Tibial nerve (tissue), 4 donors: ENCODE measurements at places on chromosomes 2 and 18.
A peak's percentile ranks its signal among the peaks of the same experiment; 100 is the strongest.

- no peak for DNase-seq
Measured at GRCh38 chr2:129779783-129780182, 199.7 kb upstream of the RAB6C start.

- peak; percentile 14 for DNase-seq
Measured at GRCh38 chr18:58117786-58118403, 73.9 kb downstream of the NEDD4L start.

GRCh38 chr2:237939251-237939650 lies 27.6 kb upstream of the UBE2F start:
- no peak for DNase-seq

DNA sequence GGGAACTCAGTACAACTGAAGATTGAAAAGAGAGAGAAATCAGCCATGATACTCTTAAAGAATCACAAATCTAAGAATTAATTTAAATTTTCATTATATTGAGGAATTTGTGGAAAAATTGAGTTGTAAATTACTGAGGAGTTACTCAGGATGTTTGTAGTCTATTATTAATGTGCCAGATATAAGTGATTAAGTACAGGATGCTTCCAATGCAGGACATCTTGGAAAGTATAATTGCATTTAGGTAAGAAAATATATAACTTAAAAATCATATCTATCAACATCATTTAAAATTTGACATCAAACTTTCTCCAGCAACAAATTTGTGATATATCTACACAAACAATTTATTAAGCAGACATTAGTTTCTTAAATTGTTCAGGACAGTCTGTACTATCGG lies 1.3 kb downstream of the CALCRL start:
- no peak for DNase-seq

DNA sequence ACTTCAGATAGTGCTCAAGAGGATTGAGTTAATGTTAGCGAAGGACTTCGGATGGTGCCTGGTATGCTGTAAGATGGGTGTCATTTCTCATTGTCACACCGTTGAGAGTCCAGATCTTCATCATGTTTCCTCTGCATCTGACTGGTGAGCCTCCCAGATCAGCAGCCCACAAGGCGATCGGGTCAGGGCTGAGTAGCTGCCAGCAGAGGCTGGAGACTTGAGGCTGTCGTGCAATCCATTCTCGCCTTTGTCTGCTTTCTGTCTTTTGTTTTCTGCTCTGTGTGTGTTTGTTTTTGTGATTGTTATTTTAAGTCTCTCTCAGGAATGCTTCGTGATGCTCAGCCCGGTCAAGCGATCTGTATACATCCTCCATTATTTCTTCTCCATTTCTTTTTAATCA lies 95.8 kb downstream of the TGOLN2 start:
- no peak for DNase-seq

DNA sequence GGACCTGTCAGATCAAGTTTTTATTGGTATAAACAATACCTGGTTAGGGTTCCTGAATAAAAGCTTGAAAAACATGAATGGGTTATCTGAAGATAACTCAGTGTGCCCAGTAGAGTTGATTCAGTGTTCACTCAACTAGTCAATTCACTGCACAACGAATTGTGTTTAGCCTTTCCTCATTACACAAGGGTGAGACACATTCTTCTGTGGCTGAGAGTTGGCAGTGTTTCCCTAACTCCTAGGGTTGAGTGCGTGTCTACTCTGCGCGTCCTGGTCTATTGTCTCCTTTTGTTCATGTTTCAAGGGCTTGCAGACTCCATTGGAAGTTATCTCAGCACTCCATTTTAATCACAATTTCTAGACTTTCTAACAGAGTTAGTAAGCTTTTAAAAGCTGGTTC lies 32.8 kb upstream of the TMEM178A start:
- DNase-seq = no peak

DNA sequence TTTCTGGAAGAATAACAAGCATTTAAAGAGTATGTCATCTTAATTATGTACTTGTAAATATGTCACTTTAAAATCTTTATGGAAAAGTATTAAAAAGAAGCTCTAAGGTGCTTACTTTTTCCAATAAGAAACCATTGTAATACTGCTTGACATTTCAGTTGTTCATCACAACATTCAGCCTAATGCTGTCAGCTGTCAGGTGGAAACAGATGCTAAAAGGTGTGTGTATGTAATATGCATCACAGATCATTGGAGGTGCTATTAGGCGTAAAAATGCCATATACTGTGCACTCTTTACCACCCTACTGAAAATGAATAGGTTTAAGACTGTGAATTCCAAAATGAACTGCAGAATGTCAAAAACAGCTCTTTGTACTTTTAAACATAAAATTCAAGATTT lies 40.3 kb downstream of the METTL8 start:
- DNase-seq = no peak

DNA sequence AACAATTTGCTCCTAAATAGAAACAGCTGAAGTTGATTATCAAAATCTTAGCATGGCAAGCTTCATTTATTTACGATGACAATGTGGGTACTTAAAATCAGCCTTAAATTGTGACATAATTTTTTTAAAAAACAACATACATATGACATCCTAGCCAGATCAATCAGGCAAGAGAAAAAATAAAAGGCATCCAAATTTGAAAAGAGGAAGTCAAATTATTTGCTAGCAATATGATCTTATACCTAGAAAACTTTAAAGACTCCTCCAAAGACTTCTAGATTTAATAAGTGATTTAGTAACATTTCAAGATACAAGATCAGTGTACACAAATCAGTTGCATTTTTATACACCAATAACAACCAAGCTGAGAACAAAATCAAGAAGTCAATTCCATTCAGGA lies 14.3 kb upstream of the PPP3R1 start:
- DNase-seq = no peak

DNA sequence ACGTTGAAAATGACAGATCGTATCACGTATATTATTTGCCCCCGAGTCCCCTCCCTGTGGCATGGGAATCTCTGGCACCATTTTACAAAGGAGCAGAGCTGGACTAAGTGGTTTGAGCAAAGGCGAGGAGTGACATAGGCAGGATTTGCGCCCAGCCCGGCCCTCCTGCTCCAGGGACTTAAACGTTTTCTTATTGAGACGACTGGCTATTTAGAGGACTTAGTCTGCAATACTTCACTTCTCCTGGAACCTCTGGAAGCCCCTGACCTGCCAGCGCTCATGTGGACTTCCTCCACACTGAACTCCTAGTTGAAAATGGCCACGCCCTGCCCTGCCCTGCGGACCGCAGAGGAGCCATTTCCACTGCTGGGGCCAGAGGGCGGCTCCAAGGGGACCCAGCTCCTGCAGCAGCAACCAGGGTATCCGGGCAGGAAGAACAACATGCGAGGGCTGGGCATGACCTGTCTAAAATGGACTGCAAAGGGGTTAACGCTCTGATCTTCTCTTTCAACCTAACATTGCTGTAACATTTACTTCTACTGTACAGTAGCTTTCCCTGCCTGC lies 690.7 kb downstream of the LRP1B start:
- DNase-seq = no peak

GRCh38 chr2:240933048-240933965 lies 27.2 kb downstream of the CROCC2 start:
- DNase-seq = peak; percentile 3

GRCh38 chr2:19854596-19855541 lies 46.9 kb downstream of the TTC32 start:
- DNase-seq = no peak

- DNase-seq = no peak
Measured at GRCh38 chr18:8627107-8627472, 17.9 kb downstream of the RAB12 start.

DNA sequence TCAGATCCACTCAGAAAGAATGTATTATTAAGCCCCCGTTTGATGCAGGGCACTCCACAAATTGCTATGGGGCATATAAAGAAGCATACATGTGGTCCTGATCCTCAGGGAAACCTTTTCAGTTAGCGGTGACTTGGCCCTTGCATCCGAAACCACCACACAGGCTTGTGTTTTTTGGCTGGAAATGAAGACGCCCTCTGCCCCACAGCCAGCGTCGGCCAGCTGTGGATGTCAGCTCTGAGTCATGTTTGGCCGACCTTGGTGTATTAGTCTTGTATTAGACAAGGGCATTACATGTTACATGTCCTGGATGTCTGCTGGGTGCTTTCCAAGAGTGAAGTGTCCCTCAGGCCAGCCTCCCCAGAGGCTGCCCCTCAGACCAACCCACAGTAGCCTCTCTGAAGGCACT lies 107.6 kb upstream of the MAP3K20 start:
- peak; percentile 60 for DNase-seq

GRCh38 chr2:9637330-9637729 lies 6.5 kb upstream of the YWHAQ start:
- DNase-seq = no peak

GRCh38 chr2:182444170-182444569 lies 17.3 kb upstream of the PDE1A start:
- no peak for DNase-seq

- no peak for DNase-seq
Measured at GRCh38 chr2:28378679-28379584, 13.7 kb upstream of the FOSL2 start.

GRCh38 chr2:121545257-121545656 lies 14.6 kb downstream of the RNU4ATAC start:
- DNase-seq = no peak

DNA sequence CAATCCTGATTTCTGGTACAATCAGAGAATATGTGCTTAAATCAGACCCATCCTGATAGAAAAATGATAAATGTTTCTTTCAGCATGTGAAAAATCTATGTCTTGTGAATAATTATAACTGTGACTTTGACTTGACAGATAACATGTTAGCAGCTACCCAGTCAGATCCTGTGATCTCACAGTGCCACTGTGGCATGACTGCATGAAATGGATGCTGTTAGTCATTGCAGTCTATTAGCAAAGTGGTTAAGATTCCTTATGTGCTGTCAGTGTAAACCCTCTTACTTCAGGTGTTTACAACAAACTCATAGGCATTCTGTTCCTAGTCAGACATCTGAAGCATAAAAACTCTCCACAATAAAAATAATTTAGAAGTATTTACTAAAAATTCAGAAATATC lies 244.6 kb upstream of the RND3 start:
- no peak for DNase-seq

DNA sequence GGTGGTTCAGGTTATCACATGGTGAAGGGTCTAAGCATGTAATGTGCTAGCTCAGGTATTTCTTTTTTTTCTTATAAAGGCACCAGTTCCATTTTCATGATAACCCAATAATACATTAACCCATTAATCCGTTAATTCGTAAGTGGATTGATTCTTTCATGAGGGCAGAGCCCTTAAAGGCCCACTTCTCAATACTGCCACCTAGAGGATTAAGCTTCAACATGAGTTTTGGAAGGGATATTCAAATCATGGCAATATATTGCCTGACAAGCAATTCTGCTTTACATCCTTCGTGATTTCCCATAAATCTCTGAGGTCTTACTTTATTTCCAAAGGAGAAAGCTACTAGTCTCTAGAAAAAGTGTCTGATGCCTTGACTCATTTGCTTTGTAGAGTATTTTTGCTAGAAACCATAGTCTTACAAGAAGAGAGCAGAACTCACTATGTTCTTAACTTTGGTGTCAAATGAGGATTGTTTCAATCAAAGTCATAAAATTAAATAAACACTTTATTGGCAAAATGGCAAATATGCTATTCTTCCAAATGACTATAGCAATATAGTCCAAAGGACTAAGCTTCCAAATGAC lies 271.3 kb downstream of the KCNS3 start:
- no peak for DNase-seq

DNA sequence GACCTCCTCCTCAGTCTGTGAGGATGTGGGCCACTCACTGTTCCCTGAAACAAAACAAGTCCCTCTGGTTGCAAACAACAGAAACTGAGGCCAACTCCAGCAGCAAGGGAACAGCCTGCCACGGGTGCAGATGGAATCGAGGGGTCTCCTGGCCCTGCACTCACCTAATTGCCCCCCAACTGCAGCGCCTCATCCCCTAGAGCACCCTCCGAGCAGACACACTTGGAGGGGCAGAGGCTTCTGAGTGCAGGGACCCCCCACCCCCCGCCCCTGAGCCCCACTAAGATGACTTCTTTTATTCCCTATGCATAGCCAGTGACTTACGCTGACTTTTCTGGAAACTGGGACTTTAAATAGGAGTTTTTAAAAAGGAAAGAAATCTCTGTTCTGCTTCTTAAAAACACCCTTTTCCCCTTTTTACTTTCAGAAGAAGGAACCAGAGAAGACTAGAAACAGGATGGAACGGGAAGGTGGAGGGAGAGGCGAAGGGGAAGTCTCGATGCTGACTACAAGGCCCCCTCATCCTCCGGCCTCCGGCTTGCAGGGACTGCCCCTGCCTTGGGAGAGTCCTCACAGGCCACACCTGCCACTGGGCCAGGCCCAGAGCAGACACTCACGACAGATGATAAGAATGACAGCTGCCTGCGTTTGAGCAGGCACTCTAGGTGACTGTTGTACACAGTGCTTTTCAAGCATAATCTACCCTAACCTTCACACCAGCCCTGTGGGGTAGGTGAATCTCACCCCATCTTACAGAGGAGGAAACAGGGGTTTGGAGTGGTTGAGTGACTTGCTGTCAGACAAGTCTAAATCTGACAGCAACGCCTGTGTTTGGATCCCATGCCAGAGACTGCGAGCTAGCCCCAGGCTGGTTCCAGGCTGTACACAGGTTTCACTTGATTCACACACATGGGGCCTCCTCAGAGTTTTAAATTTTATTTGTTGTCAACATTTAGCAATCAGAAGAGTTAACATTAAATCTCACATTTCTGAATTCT lies 28.2 kb upstream of the BIN1 start:
- DNase-seq = no peak

GRCh38 chr18:62717169-62717924 lies 2.0 kb downstream of the PHLPP1 start:
- DNase-seq = no peak

GRCh38 chr2:120685066-120685973 lies 50.3 kb upstream of the GLI2 start:
- DNase-seq = no peak

GRCh38 chr2:111049792-111050640 lies 70.7 kb upstream of the BCL2L11 start:
- DNase-seq = no peak

DNA sequence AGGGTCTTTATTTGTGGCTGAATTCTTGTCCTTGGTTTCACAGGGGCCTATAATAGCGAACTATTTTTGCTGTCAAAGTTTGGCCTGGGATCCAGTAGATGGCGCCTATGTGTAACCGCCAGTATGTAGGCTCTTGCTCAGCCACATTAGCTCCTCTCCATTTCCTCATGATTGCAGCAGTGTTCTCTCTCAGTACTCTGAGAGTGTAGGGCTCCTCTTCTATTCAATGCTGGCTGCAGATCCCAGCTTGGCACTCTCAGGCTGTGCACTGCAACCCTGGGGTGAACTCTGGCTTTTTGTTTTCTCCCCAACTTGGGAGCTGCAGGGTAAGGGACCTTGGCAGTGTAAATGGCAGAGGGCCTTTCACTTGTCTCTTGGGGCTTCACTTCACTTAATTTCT lies 344.6 kb upstream of the CHAC2 start:
- no peak for DNase-seq
